ENCODE measurements at places on chromosomes 3 and 15.
A peak's percentile ranks its signal among the peaks of the same experiment; 100 is the strongest.

DNA sequence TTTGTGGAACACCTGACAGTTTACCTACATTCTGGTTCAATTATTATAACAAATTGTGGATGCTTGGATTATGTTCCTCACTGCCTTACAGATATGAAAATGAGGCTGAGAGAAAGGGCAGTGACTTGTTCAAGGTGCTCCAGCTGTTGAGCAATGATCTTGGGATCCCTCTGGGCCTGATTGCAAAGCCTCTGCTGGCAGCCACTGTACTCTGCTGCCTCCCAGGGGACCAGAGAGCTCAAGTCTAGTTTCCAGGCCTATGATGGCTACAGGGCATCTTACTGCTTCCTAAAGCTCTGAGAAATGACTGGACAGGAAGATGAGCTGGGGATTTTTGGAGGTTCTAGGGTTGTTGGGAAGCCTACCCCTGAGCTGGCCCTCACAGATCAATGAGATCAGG lies 2.3 kb upstream of the SHC4 start:
- peak; percentile 68 for DNase-seq

- DNase-seq: no peak
These were observed 217.5 kb downstream of the ALCAM start for GRCh38 chr3:105584003-105584790.

DNA sequence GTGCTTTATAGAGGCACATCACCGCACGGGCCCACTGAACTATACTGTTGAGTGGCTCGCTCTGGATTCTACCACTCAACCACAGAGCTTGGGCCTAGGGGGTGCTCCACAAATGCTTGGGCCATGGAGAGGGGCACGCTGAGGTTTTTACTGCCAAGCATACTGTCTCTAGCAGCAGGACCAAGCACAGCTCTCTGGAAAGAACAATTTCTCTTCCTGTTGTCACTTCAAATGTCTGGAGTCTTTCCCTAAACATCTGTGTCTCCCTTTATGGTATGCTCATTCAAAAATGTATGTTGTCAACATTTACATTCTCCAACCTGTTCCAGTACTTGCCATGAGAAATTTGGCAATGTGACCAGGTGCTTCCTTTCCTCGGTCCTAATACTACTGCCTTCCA lies 114.7 kb upstream of the TPM1 start:
- DNase-seq: peak; percentile 39

DNA sequence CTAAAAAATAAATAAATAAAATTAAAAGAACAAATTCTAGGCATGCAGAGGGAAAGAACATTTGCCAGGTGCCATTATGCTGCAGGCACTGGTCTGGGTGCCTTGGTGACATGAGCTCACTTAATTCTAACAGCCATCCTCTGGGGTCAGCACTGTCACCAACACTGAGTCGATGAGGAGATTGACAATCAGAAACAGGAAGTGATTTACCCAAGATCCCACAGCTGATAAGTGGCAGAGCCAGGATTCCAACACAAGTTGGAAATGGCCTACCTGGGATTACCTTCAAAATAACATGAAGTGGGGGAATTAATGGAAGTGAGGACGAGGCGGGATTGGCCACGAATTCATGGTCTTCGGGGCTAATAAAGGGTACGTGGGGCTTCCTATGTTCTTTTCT lies 3.6 kb downstream of the PLIN1 start:
- no peak for DNase-seq

DNA sequence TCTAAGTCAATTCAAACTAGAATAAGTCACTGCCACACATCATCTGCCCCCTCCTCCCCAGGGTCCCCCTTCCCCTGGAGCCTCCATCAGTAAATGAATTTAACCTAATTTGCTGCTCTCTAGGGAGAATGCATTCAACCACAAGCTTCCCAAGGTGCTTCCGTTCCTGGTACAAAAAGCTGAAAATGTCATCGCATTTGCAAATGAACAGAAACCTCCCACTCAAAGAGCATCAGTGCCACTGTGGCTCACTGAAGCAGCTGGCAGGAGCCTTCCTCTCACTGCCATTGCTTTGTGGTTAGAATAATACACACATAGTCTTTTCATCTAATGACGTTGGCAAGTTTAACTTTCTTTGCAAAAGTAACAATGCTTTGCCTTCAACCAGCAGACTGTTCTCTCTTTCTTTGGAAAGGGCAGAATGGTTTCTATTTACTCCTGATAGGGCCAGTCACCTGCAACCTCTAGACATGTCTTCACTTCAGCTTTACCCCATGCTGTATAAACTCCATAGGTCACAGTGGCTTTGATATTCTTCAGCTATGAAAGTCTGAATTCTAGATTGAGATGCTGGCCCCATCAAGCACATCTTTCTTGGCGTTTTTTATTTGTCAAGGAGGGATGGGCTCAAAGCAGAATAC lies 238.1 kb downstream of the CPNE4 start:
- DNase-seq: no peak

- peak; percentile 75 for DNase-seq
These were observed 87.5 kb downstream of the GAP43 start for GRCh38 chr3:115710799-115711198.

DNA sequence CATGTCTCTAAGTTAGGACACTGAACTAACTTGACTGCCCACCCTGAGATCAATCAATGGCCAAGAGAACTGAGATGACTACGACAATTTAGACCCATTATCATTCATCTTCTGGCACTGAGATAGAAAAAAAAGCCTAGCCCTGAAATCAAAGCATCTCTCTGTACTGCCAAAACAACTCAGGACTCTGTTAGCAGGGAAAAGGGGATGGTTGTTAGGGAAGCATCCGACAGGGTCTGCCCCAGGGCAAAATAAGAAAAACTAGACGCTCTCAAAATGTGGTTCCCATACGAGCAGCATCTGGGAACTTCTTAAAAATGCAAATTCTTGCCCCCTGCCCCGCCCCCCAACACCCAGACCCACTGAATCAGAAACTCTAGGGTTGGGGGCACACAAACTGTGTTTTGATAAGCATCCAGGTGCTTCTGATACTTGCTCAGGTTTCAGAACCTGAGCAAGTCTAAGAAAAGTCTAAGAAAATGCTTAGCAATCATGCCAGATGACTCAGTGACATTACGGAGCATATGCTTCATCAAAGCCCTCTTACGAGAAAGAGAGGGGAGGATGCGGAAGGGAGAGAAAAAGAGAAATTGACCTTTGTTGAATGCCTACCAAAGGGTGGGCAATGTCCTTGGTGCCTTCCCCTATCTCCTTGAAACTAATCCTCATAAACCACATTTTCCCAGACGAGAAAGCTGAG lies 172.8 kb upstream of the HES1 start:
- no peak for DNase-seq
